ENCODE measurements at places on chromosomes 7 and 10.

GRCh38 chr7:144588559-144589051 lies 185.1 kb upstream of the NOBOX start:
- DNase-seq = no peak

DNA sequence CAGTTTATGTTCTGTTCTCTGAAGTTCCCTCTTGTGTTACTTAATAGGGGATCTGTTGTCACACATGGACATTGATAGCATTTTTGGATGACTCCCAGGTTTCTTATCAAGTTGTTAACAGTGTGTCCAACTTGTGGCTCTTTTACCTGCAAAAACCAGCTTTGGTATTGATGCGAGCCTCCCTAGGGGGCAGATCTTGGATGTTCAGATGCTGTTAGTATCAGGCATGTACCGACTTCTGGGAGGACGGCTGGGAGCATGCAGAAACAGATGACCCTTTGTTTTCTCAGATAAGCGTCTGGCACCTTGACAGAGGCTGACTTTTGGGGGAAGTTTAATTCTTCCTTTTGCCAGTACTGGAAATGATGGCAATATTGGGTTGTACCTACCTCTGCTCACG lies 2.2 kb downstream of the PLPP4 start:
- no peak for DNase-seq

- no peak for DNase-seq
These were observed 261.3 kb downstream of the ELFN1 start for GRCh38 chr7:1931256-1931950.

DNA sequence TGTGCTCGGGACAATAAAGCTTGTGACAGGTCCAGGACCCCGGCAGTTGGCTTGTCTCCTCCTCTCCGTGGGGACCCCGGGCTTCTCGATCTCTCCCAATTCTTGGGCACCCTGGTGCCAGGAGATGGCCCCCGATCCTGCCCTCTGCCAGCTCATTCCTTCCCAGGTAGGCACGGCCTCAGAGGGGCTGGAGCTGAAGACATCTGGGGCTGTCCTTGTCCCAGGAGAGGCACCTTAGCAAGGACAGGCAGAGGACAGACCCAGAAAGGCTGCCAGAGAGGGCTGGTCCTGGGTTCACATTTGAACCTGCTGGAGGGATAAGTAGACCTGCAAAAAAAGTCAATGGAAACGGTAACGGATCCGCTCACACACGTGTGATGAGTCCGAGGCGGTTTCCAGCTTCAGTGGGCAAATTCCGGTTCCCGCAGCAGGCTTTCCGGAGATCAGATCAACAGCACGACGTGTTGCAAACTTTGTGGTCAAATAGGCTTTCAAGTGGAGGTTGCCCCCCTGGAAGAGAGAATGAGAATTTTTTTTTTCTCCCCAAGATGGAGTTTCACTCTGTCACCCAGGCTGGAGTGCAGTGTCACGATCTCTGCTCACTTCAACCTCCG lies 47.7 kb upstream of the GTF2IRD1 start:
- DNase-seq = no peak

- DNase-seq = no peak
These were observed 272.4 kb downstream of the ADARB2 start for GRCh38 chr10:1464881-1465417.

GRCh38 chr10:21978191-21978862 lies 25.2 kb downstream of the DNAJC1 start:
- no peak for DNase-seq

DNA sequence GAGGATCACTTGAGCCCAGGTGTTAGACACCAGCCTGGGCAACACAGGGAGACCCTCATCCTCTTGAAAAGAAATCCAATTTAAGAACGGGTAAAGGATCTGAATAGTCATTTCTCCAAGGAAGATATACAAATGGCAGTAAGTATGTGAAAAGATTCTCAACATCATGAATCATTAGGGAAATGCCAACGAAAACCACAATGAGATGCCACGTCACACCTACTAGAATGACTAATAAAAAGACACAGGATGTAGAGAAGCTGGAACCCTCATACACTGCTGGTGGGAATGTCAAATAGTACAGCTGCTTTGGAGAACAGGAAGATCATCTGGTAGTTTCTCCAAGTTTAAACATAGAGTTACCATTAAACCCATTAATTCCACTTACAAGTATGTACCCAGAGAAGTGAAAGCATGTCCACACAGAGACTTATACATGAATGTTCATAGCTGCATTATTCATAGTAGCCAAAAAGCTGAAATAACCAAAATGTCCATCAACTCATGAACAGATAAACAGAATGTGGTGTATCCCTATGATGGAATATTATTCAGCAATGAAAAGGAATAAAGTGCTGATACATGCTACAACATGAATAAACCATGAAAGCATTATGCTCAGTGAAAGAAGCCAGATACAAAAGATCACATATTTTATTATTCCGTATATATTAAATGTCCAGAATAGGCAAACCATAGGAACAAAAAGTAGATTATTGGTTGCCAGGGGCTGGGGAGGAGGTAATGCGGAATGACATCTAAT lies 13.1 kb upstream of the ZMIZ2 start:
- DNase-seq = no peak

DNA sequence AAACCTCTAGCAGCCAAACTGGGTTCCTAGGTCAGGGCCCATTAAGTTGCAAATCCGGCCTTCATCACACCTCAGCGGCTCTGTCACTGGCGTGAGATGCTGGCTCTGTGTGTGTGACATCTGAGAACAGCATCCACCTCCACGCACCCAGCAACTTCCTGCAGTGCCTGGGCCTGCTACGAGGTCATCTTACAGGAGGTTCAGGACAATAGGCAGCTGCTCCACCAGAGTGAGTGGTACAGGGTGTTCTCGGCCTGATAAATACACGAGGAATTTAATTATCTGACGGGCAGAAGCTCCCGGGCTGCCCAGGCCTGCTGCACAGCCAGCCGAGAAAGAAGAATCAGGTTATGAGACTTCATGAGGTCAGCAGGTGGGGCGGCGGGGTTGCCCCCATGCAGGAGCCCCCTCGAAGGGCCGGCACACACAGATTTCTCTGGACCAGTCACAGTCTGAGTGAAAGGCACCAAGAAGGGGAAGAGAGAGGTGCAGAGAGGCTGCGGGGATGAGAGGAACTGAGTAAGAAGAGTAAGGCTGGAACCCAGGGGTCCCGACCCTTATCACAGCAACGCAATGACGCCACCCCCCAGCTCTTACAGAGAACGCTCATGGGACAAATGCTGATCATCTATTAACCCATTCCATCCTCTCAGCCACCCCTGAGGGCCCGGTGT lies 49.3 kb downstream of the CALML3 start:
- DNase-seq = no peak

DNA sequence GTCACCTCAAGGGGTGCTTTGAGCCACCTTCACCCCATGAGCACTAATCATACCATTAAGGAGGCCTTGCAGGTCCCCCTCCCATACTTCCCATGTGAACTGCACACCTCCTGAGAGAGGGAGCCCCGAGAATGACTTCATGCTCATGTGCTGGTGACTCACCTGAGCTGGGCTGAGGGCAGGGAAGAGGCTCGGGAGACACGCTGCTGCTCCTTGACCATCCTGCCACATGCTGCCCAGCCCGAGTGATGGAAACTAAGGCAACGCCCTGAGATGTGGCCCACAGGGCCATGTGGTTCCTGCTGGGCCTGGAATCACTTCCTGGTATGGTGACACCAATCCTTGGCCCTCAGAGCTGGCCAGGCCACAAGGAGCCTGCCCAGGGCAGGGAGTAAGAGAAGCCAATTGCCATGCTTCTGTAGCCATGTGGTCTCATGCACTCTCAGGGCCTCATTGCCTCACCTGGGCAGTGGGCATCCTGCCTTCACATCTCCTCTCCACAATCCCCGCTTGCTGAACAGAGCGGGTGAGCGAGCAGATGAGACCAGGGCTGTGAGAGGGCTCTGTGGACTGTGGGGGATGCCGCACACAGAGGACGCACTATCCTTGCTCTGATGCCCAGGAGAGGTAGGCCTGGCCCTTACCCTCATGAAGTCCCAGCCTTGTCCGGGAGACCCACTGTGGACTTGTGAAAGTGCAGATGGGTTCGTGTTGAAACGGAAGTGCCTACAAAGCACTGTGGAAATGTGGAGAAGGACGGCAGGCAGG lies 18.3 kb upstream of the PPIF start:
- DNase-seq = no peak

- DNase-seq = no peak
These were observed 131.1 kb upstream of the SLC26A5 start for GRCh38 chr7:103577059-103577458.

GRCh38 chr7:144723301-144723700 lies 112.6 kb downstream of the TPK1 start:
- no peak for DNase-seq

- no peak for DNase-seq
These were observed 19.8 kb downstream of the GPR141 start for GRCh38 chr7:37703361-37703760.

DNA sequence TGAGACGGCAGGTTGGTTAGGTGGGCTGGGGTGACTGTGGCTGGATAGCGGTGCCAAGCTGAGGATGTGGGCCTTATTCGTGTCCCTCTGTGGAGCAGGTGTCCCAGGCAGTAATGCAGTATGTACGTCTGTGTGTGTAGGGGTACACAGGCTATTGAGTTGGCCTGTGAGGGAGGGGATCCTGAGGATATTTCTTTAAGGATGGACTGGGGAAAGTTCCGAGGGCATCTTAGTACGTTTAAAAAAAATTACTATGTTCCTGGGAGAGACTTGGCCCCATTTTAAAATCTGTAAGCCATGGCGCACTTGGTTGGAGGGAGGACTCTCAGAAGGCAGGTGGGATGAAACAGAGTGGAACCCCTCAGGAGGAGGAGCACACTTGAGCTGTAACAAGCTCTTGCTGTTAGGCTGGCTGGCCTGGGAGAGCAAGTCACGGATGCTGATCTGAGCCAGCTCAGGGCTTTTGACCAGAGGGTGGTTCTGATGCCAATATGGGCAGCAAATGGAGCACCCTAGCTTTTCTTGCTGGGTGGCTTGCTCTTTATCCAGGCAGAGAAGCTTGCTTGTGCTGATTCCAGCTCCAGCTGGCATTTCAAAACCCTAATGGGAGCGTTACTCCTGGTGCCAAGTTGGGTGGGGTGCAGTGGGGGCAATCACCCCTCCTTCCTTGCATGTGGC lies 765 bp downstream of the WBP1L start:
- DNase-seq = peak; percentile 18

DNA sequence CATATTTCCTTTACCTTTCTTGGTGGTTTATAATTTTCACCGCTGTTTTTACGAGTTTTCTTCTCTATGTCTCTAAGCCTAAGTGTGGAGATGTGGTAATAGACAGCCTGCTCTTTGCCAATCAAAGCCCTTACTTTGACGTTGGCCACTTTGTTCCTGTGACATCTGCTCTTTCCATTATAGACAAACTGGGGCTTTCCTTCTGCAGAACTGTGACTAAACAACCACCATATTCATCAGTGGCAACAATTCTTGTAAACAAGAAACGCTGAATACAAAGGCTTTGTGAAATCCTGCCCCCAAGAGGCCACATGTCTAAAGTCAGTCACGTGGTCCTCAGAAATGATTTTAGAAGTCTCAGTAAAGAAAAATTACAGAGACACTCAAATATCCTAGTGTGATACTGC lies 59.6 kb upstream of the CAPZA2 start:
- no peak for DNase-seq

DNA sequence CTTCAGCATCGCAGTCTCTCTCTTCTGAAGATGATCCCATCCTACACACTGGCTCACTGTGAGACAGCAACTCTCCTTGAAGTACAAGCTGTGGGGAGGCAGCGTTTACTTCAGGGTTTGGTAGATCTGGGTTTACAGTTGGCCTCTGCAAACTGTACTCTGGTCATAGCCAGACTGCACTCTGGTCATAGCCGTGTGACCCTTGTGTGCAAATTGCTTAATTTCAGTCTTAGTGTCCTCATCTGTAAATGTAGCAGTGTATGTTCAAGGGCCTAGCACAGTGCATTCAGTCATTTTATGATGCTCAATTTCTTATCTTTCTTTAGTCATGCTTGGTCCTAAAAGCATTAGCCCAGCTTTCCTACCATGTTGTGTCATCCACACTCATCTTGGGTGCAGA lies 188.2 kb downstream of the LRMDA start:
- DNase-seq = no peak

GRCh38 chr10:28296023-28296422 lies 6.8 kb downstream of the MPP7 start:
- DNase-seq = no peak

DNA sequence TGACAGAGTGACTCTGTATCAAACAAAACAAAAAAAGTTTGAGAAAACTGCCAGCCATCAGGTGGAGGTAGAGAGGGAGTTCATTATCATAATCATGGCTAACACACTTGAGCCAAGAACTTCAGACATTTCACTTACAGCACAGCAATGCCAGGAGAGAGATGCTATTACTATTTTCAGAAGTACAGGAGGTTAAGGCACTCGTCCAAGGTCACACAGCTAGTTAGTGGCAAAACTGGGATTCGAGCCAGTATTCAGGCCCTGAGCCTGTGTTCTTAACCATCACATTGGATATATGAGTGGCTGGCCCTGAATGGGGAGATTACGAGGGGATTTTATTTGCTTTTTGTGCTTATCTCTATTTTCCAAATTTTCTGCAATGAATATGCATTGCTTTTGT lies 24.8 kb upstream of the UNC5B start:
- no peak for DNase-seq

DNA sequence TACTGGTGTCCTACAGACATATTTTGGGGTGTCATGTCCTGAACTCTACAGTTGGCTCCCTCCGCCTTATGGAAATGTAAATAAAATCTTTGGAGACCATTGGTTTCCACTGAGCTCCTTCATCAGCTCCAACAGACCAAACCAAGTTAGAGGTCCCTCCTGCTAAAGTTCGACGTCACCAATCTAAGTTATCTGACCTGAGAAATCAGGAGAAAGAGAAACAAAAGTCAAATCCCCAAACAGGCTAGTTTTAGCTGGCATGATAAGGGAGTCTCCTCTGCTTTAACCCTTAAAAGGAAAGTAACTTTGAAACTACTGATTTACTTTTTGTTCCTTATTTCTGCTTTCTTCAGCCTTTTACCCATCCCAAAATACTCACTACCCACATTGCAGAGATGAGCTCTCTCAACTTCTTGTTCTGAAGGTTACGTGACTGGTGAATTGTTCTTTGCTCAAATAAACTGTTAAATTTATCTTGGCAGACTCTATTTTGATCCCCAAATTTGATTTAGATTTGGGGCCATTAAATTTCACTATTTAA lies 39.9 kb downstream of the AVL9 start:
- no peak for DNase-seq

- DNase-seq = no peak
These were observed 228.1 kb downstream of the BICC1 start for GRCh38 chr10:58740620-58741369.

- no peak for DNase-seq
These were observed 32.1 kb downstream of the UMAD1 start for GRCh38 chr7:7672545-7673239.

GRCh38 chr7:1050956-1051690 lies 6.8 kb downstream of the GPR146 start:
- DNase-seq = no peak

- DNase-seq = no peak
These were observed 136.0 kb downstream of the RAPGEF5 start for GRCh38 chr7:22220941-22221340.

Data from ELF-1 (cell line).